Caco-2 (cell line): ENCODE measurements at places on chromosomes 5 and 9. TPM values are rescaled to one million over a fixed set of nuclear protein-coding genes. Genes with fewer than 3 reads are reported as not detected.

DNA sequence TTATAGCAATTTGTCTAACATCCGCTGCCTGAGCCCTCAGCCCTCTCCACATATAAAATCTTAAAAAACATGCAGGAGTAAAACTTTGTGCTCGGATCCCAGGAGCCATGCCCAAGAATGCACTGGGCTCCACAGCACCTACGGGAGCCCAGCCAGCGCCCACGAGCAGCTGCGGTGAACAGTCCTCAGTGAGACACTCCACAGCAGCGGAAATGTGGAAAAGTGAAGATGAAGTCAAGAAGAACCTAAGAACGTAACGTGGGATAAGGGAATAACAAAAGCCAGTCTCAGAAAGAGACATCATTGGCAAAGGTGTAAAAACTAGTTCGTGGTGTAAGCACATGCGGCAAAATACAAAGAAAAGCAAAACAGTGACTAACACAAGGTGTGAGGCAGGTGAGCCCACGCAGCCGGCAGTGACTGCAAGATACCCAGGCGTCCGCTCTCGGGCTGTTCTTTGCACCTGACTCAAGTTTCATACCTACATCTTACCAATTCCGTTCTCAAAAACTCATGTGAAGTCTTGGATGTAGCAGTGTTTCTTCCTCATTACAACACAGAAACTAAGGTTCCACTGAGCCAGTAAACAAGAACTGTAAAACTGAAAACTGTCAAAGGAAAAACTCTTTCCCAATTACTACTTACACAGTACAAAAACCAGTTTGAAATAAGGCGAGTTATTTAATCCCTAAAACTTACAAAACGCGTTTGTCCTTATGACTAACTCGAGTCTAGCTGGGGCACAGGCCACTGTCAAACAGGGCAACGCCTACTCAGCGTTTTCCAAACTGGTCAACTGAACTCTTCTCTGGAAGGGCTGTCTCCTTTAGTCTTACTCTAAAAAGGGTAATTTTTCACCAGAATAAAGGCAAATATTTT, 1.7 kb downstream of the CAMSAP1 start:
- no peak for DNase-seq

DNA sequence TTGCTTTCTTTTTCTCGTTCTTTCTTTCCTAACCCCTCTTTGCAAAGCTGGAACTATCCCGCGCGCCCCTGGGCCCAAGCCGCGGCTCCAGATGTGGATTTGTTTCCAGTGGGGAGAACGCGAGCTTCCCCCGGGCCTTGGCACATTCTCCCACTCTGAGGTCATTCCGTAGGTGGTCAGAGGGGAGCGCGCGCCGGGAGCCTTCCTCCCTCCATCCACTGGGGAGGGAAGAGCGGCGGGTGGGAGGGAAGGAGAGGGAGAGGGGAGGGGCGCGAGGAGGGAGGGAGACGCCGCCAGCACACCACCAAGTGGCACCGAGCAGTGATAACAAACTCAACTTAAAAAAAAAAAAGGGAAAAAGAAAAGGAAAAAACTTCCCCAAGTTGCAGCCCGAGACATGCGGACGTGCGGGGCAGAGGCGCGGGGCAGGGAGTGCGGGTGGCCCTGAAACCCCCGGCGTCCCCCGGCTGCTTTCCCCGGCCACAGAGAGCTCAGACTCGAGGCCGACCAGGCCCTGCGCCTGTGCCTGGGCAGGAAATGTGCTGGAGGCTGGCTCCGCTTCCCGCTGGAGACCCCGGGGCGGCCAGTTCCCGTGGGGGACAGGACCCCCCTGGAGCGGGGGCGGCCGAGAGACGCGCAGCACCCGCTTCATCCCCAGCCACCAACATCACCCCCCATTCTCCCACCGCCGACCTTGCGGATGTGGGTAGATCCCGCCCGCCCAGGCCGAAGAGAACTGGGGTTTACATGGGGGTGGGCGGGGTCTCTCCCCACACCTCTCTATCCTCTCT, 3.1 kb downstream of the IER5L start:
- peak; percentile 76 for DNase-seq

GRCh38 chr9:28051559-28052503, 478.6 kb upstream of the C9orf72 start:
- DNase-seq: no peak

GRCh38 chr5:88602584-88602983, 280.4 kb downstream of the MEF2C start:
- peak; percentile 31 for DNase-seq

DNA sequence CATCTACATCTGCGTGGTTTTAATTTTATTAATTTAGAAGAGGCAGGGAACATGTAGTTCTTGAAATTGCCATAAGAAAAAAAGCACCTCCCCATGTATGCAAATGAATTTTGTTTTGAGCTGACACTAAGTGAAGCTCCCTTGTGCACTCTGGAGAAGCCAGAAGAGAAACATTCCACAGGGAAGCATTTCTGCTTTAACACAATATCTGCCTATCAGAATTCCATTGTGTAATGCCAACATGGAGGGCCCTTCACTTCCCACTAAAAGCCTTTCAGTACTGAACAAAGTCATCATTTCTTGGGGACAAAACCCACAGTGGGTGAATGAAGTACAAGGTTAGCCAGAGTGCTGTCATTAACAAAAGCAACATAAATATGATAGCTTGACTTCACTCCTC, 59.7 kb downstream of the PRELID2 start:
- DNase-seq: no peak

DNA sequence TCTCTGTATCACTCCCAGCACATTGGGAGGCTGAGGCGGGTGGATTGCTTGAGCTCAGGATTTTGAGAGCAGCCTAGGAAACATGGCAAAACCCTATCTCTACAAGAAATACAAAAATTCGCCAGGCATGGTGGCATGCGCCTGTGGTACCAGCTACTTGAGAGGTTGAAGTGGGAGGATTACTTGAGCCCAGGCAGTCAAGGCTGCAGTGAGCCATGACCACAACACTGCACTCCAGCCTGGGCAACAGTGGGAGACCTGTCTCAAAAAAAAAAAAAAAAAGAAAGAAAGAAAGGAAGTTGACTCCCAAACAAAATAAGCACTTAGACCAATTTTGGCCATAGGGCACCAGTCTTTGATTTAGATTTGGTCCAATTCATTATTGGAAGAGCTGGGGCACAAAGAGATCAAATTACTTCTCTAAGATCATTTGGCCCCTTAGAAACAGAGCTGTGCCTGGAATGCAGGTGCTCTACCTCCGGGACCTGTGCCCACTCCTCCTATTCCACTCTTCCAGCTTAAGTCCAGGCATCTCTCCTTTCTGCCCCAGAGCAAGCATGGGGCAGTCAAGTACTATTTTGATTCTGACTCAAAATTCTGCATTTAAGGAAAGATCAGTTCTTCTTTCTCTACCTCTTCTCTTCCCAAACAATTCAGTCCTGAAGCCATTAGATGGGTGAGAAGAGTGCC, 59.0 kb downstream of the ALDH7A1 start:
- no peak for DNase-seq

GRCh38 chr9:75063556-75064305, 24.2 kb downstream of the NMRK1 start:
- DNase-seq: no peak

DNA sequence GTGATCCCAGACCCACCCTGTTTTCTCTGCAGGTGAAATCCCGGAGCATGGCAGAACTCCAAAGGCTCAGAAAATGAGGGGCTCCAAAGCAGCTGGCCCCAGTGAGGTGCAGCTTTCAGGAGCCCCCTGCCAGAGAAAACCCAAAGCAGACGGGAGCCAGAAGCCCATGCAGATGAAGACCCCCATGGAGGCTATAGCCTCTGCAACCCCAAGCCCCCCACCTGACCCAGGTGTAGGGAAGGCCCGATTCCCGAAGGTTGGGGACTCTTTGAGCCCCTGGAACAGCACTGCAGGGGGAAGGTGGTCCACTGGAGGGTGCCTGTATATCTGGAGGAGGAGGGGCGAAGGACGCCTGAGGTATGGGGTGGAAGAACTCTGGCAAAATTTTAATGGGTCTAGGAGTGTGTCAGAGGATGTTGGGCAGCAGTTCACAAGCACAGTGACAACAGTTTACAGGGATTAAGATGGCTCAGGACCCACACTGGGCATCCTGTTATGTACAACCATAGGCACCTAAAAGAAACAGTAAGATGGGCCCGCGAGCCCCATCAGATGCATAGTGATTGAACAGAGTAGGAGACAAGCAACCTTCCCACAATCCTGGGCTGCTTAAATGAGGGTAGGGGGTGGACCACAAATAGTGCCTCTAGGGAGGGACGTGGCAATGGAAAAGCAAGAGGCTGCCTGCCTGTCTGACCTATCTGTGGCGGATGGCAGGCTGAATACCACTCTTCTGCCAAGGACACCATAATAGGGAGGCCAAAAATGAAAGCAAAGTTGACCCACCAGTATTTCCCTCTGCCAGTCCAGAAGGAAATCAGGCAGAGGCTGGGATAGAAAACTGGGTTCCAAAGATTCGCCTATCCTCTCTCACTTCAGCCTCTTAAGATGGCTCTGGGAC, 16.4 kb upstream of the ANXA6 start:
- peak; percentile 18 for DNase-seq

- peak; percentile 36 for DNase-seq
These were observed 6.4 kb downstream of the GRIA1 start for GRCh38 chr5:153496835-153497234.

DNA sequence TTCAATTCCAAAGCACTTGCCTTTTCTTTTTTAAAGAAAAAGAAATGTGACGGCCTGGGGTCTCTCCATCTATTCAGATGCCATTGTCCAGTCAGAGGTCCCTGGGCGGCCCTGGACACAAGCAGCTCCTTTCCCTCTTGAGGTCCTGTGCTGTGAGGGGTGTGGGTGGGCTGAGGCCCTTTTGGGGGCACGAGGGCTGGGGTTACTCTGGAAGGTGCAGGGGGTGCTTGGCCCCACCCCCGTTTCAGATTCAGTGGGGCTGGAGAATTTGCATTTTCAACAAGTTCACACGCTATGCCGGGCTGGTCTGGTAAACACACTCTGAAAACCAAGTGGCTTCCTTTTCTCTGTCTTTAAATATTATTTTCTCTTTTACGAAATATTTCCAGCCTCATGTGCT, 91.4 kb upstream of the PHYKPL start:
- no peak for DNase-seq

DNA sequence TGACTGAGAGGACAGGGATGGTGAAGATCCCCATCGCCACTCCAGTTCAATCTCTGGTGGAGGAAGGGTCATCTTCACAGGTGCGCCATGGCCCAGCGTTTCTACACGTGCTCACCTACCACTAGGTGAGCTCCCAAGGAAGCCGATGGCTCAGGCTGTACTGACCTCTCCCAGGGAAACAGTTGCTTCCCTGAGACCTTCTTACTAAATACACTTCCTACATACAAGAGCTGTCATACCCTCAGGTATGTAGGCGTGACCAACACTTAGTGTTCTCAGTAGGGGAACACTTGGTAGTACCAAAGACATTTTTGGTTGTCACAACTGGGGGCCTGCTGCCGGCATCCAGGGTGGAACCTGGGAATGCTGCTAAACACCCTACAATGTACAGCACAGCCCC, 75.2 kb downstream of the TENT4A start:
- DNase-seq: no peak

DNA sequence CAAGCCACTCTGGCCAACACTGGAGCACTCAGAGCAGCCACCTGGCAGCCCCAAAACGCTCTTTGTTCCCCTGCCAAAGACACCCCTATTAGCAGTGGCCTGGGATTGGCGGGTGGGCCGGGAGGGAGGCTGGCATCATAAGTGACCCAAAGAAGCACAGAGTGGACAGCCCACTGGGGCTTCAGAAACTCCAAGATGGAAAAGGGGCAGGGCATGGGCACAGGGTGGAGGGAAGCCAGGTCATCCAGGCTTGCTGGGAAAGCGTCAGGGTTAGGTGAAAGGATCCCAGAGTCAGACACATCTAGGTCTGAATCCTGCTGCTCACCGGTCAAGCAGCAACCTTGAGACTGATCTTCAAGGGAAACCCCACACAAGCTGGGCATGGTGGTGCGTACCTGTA, 14.8 kb downstream of the EEIG1 start:
- DNase-seq: no peak

DNA sequence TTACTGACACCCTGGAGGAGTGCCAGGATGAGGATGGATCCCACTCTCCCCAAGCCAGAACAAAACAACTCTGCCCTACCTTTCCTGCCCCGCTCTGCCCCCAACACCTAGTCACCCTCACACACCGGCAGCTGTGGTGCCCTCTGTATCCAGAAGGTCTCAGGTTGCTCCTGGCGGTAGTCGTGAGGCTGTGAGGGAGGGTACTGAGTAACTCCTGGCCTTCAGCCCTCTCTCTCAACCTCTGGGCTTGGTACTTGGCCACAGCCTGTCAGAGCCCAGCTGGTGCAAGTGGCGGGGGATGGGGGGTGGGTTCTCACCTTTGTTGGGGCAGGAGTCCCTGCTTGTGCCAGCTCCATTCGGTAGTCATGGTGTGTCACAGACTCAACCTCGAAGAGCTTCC, 1.9 kb downstream of the SPAG8 start:
- DNase-seq: no peak

GRCh38 chr5:16934123-16934522, 2.0 kb downstream of the MYO10 start:
- DNase-seq: peak; percentile 87

DNA sequence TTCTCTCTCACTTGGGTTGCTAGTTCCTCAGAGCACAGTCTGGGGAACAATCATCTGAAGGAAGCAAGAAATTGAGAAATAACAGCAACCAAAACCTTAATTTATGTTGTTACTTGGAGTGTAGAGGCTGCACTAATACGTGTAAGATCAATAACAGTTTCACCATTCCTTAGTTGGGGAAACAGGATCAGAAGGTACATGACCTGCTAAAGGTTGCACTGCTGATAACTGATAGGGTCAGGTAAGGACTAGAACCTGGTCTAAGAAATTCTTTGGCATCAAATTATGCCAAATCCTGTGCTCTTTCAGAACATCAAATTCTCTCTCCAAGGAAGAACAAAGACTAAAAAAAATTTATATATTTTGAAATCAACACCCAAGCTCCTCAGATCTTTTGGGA, 278.6 kb upstream of the C9orf72 start:
- no peak for DNase-seq

GRCh38 chr5:123778641-123779040, 266.7 kb downstream of the CSNK1G3 start:
- DNase-seq: no peak

- no peak for DNase-seq
These were observed 70.3 kb upstream of the ANGPTL2 start for GRCh38 chr9:127192744-127193143.

IFNK gene
- total RNA-seq: not detected in 2 replicates

IZUMO3 gene
- total RNA-seq: not detected in 2 replicates

PPIC gene
- total RNA-seq: 46.7 and 50.6 TPM in 2 replicates

GRIA1 gene
- not detected in 2 replicates for total RNA-seq

ANKRD34B gene
- 0.07 TPM in 1 of 2 replicates, not detected in the other for total RNA-seq

ANAPC2 gene
- total RNA-seq: 66.8 and 67.5 TPM in 2 replicates

DMRT3 gene
- not detected in 2 replicates for total RNA-seq
